ENCODE measurements at places on chromosomes 4 and X.

GRCh38 chr4:57607566-57608180 is 497.5 kb upstream of the IGFBP7 start:
- DNase-seq, result no peak

DNA sequence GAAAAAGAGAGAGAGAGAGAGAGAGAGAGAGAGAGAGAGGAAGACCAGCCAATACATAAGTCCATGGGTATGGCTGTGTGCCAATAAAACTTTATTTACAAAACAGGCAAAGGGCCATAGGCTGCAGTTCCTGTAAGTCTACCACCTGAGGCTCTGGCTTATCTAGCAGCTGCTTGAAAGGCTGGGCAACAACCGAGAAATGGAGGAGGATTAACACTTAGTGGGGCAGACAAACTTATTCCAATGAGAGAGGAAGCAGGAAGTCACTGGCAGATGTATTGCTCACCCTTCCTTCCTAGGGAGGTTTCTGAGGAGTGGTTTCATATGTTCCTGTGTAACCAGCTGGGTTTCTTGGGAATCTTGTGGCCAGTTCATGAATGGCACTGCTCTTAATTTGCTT is 4.7 kb upstream of the GPR143 start:
- no peak for DNase-seq

DNA sequence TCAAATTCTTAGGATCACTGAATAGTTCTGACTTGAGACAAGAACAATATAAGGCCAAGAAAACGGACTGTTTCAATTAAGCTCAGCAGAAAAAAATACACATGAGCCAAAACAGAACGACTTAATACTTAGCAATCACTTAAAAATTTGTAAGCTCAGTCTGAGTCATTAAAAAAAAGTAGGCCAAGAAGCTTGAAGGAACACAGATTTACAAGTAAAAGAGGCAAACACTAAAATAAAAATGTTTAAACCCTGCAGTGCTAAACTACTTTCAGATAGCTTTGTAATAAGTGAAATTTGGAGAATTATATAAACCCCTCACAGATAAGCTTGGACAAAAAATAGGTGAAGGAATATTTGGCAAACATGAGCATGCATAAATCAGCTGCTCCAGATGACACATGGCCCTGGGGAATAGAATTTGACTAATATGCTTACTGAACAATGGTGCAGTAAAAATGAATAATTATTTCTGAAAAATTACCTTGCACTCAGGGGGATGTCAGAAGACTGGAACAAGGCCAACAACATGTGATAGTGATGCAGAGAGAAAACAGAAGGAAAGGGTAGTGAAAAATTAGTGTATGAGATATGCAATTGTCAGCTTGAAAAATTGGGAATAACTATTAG is 49.6 kb downstream of the LNX1 start:
- peak; percentile 96 for DNase-seq

GRCh38 chrX:110402091-110402849 is 43.6 kb downstream of the RTL9 start:
- DNase-seq, result peak; percentile 76

DNA sequence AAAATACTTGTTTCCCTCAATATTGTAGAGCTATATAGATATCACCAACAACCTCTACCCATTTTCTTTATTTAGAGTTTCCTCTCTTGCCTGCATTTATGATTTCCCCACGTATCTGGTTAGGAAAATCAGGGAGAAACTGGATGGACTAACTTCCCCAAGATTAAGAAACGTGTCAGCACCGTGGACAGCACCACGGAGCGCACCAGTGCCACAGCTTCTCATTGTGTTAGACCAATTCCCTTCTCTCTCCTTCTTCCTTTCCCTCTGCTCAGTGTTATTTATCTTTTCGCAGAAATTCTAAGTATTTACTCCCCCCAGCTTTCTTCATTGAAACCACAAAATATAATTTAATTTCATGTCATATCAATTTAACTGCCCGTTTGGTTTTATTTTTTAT is 568.6 kb upstream of the BOD1L1 start:
- peak; percentile 54 for DNase-seq

DNA sequence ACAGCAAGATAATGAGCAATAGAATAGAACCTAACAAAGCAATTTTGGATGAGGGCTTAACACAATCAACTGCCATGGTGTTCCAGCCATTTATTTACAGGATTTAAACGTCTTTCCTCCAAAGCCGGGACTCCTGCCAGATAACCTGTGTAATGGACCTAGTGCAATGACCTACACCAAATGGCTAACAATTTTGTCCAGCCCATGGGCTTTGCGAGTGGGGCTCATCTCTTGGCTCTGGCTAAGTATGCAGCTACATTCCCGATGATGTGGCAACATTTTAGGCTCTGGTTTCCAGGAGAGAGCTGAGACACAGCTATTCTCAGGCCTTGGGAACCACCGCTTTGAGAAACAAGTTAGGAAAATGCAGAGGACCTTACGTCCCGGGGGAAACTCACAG is 822.3 kb upstream of the FTHL17 start:
- no peak for DNase-seq

- DNase-seq, result peak; percentile 85
Observed at GRCh38 chrX:45517090-45517973, 316.7 kb upstream of the DIPK2B start.

DNA sequence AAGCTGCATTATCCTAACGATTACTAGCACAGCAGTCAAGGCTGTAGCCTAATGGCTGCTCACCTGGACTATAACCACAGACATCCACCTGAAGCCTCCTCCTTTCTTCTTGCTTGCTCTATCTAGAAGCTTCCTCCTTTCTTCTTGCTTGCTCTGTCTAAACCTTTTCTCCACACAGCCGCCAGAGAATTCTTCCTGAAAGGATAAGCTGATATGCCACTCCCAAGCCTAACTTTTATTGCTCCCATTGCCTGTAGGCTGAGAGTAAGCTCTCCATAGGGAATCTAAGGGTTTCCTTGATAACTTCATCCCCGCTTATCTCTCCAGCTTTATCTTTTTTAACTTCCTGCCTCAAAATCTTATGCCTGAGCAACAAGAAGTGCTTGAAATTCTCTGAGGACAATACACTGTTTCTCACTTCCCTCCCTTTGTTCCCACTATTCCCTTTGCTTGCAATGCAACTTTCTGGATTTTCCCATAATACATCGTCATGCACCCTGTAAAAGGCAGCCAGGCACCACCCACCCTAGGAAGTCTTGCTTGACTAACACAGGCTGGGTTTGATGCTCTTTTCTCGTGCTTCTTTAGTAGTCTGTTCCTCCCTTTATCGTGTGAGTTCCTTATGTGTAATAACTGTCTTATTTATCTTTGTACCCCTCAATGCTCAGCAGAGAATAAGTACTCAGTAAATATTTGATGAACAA is 1.4 kb upstream of the LRIT3 start:
- DNase-seq, result no peak

All from fibroblast of skin of right quadriceps (primary cell).